GM23248 (cell line): ENCODE measurements at places on chromosomes 12 and 14. TPM values are rescaled to one million over a fixed set of nuclear protein-coding genes. Genes with fewer than 3 reads are reported as not detected.

Gene ABHD12B
- not detected in 2 replicates for total RNA-seq

DNA sequence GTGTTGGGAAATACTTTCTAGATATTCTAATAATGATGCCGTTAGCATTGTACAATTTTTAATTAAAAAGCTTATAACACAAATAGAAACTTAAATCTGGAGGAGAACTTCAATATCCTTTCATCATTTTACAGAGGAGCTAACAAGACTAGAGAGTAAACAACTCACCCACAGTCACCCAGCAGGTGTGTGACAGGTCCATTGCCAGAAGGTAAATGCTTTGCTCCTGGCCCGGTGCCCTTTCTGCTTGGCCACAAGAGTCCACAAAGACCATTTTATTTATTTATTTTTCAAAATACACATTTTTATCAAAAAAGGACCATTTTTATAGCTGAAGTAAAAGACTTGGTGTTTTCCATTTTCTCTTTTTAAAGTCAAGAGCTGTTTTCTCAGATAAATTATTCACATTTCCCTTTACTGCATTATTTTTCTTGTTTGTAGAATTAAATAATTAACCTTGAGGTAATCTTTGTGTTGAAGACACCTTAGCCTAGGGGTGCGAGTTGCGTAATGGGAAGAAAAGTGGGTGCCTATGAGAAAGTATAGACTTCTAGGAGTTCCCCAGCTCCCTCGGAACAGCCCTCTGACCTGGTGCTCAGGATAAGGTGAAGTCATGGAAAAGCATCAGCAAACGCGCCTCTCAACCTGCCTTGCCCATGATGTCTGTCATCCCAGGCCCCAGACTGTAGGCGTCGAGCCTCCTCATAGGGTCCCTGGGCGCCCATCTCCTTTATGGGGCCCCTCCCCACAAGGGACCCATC, 26.3 kb upstream of the AMIGO2 start:
- H3K4me3 ChIP-seq, result no peak overlapping the region
- H3K36me3 ChIP-seq, result no peaks in the 10 kb centered on the region
- no peak for DNase-seq

- H3K27ac ChIP-seq, result no peak overlapping the region
- no peak for DNase-seq
- H3K4me1 ChIP-seq, result no peaks in the 10 kb centered on the region
- H3K27me3 ChIP-seq, result no peaks in the 10 kb centered on the region
- no peaks in the 10 kb centered on the region for H3K36me3 ChIP-seq
Observed at GRCh38 chr12:77610446-77610845, 220.2 kb upstream of the NAV3 start.

DNA sequence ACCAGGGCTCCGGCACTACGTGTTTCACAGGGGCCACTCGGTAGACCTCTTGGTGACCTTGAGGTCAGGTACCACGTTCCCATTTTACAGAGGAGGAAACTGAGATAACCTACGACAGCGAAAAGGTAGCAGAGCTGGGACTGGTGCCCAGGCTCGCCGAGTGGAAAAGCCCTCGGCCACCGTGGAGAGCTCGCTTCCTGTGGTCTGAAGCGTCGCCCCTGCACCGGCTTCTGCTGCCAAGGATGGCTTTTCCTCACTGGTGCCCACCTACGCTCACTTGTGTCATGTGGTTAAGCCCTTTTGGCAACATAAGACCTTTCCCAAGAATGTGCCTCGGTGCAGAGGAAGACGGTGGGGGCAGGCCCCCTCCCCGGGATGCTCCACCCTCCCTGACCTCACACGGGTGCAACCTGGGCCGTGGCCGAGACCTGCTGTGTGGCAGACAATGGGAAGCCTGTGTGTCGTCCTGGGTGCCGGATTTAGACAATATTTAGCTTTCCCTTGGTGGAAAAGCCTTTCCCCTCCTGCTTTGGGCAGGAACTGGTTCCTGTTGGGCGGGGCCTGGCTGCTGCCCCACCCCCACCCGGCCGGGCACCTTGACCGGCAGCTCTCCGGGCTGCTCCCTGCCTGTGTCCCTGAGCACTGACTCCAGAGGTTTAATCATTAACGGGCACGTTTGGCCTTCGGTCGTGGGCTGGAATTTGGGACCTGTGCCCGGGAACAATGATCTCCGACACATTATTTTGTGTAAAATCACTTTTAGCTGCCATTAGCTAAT, 32.4 kb upstream of the PPP1R13B start:
- H3K27me3 ChIP-seq, result no peaks in the 10 kb centered on the region
- H3K4me3 ChIP-seq, result peak overlapping the region; percentile 63
- no peaks in the 10 kb centered on the region for H3K36me3 ChIP-seq
- peak; percentile 66 for DNase-seq
- H3K4me1 ChIP-seq, result peaks cover 12% of the 10 kb centered on the region; the same call in 1 of the 2 replicates
